Activated T-cell treated with anti-CD3 and anti-CD28 coated beads for 1 hour (primary cell): ENCODE measurements at places on chromosomes 5 and 9.

DNA sequence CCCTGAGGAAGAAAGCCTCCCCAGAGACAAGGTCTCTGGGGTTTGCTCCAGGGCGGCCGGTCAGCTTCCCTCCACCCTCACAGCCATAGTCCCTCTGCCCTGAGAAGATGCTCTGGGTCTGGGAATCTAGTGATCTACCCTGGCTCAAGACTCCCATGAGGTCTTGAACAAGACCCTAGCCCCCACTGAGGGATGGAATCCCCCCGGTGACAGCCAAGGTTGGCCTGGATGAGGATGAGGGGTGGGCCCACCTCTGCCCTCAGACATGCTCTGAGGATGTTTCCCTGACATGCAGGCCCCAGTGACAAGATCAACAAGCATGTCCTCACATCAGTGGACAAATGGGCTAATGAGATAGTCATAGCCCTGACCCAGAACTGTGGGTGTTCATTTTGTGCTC is 138.6 kb downstream of the C5orf15 start:
- DNase-seq: no peak

DNA sequence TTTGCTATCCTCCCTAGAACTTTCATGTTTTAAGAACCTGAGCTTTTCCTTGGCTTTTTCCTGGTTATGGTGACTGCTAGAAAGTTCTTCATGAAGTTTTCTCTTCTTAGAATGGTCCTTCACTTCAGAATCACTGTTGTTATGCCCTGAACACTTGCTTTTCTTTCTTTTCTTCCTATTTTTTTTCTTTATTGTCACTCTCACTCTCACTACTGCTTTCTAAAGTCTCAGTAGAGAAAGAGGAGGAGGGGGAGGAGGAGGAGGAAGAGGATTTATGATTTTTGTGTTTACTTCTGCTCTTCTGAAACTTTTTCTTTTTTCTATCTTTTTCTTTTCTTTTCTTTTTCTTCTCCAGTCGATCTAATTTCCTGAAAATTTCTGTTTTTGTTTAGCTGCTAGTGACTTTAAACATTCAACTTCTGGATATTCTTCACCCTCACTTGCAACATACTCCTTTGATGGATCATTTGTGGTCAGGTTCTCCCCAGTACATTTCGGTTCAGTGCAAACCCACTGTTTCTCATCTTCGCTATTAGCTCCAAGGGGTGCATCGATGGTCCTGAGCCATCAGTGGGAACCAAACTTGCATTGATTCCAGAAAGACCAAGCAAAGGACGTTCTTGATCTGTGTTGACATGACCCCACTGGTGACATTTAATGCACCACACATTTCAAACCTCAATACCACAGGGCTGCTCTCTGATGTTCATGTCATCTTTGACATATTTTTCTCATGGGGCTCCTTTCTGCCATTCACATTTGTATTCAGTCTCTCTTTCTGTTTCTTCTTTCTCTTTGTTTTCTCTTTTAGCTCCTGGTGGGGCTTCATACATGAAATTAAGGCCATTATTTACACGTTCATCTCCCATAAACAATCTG is 81.6 kb upstream of the HAND1 start:
- DNase-seq: no peak

GRCh38 chr5:30968971-30969370 is 224.5 kb upstream of the CDH6 start:
- no peak for DNase-seq

DNA sequence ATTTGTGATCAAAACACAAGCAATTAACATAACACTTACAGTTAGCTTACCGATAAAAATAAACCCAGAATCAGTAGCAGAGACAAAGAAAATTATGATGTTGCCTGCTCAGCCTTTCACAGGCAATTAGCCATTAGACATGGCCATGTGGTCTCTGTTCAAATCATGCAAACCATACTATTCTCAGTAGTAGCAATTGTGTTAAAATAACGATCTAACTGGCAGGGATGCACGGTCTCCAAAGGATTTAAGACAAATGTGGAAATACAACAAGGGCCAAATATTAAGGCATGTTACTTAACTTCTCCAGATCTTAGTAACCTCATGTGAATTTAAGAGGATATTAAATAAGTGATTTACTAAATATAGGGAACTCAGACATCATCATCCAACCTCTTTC is 59.5 kb downstream of the PTBP3 start:
- no peak for DNase-seq

GRCh38 chr5:180690562-180690961 is 41.2 kb upstream of the FLT4 start:
- DNase-seq: no peak

- DNase-seq: no peak
Measured at GRCh38 chr5:172303162-172303561, 19.6 kb upstream of the UBTD2 start.

DNA sequence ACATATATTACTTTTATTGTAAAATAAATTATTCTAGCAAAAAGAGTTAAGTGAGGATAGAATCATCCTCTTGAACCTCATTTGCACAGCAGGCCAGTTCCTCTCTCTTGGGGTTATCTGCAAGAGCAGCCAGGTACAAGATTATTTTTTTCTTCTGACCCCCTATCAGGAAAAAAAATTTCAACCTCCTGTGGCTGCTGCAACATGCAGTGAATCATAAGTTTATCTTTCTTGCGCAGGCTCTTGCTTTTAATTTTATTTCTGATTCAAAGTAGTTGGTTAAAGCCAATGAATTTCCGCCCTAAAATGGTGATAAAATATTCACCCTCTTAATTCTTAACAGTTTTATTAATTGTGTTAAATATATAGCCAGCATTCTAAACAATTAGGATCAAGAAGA is 69.7 kb upstream of the PPP3R2 start:
- no peak for DNase-seq

GRCh38 chr9:123283048-123283408 is 14.6 kb upstream of the STRBP start:
- DNase-seq: no peak

- DNase-seq: no peak
Measured at GRCh38 chr9:100112677-100113336, 13.8 kb downstream of the INVS start.

GRCh38 chr5:56763182-56763581 is 52.2 kb upstream of the MAP3K1 start:
- DNase-seq: no peak

DNA sequence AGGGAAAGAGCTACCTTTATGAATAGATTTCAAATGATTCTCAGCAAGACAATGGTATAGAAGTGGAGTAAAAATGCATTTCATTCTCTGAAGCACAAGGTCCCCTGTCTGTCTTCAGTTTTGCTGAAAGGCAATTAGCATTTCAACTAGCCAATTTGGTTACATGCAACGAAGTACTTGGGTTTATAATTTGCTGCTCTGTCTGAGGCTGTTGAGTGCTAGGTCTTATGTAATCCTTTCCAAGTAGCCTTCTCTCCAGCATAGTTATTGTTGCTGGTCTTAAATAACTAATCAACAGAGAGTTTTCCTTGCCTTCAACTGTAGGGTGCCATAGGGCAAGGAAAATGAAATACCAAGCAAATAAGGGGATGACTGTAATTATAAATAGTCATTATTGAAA is 4.5 kb downstream of the ADGRV1 start:
- DNase-seq: no peak

DNA sequence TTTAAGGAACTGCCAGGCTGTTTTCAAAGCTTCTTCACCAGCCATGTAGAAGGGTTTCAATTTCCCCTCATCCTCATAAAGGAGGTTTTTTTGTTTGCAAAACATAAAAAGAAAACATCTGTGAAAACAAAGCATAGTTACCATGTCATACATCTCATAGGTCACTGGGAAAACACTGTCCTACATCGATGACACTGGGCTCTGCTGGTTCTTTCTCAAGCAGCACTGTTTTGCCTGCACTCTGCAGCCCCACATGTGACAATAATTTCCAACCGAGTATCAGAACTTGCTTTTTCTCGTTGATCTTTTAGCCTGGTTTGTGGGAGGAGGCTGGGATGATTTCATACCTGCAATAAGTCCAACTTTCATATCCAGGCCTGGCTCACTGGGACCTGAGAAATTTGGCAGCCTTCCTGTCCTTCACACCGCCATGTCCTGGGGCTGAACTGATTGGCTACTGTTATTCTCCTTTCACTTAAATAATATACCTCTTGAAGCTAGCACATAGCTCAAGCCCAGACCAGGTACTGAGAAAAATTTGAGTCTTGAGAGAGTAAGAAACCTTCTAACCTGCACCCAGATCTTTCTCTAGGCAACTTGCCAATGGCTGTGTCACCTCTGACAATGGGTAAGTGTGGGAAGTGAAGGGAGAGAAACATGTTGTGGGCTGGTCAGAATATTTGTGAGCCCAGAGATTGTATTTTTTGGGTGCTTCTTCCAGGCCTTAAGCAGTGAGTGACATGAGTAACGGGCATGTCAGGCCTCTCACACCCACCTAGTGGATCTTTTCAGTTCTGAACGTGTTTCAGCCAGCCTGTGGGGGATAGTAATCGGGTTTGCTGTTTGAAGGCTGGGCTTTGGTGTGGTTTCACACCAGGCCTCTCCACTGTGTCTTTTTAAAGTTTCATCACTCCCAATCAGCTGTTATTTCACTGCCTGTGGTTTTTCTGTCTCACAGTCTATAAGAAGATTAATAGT is 502.8 kb downstream of the NTRK2 start:
- no peak for DNase-seq

DNA sequence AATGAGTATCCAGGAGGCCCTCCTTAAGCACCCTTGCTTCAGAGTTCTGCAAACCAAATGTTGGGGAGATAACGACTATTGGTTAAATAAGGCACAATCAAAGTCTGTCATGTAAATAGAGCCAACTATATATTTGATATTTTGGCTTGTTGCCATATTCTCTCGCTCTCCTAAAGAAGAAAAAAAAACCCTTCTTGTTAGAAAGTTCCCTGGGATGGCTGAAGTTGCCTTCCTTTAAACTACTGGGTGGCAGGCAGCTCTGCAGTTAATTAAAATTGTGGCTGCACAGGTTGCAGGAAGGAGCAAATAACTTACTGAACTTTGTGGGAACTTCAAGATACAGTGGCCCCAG is 227.0 kb upstream of the ANKRD55 start:
- no peak for DNase-seq

GRCh38 chr5:180233729-180234128 is 24.7 kb upstream of the RASGEF1C start:
- no peak for DNase-seq

- no peak for DNase-seq
Measured at GRCh38 chr5:149071756-149072155, 8.9 kb upstream of the SH3TC2 start.

GRCh38 chr5:76920491-76920890 is 32.4 kb upstream of the CRHBP start:
- no peak for DNase-seq

GRCh38 chr5:16108418-16108817 is 71.2 kb downstream of the MARCHF11 start:
- no peak for DNase-seq

- no peak for DNase-seq
Measured at GRCh38 chr5:54630738-54631359, 113.3 kb downstream of the SNX18 start.

- no peak for DNase-seq
Measured at GRCh38 chr5:156755421-156756087, 94.5 kb upstream of the PPP1R2B start.

GRCh38 chr5:16568875-16569580 is 47.8 kb downstream of the RETREG1 start:
- no peak for DNase-seq

- no peak for DNase-seq
Measured at GRCh38 chr5:176530393-176530982, 6.7 kb downstream of the RNF44 start.

DNA sequence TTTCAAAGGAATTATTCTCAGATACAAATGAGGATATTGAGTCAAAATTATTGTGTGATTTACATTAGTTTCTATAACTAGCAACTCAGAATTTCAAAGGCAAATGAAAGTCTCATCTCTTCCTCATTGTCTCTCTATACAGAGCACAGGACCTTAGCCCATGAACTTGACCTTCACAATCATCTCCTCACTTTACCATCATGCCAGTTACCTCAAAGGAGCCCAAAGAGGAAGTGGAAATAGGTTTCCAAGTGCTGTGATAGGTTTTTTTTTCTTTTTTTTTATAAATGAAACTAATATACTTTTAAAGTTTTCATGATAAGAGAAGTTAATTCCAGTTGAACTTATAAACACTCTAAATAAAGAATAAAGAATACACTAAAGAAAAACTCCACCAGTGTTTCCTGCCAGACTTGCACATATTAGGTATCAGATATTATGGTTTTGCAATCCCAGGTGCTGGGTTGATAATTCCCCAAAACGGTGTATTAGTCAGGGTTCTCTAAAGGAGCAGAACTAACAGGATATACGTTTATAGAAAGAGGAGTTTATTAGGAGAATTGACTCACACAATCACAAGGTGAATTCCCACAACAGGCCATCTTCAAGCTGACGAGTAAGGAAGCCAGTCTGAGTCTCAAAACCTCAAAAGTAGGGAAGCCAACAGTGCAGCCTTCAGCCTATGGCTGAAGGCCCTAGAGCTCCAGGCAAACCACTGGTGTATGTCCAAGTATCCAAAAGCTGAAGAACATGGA is 50.1 kb upstream of the ADAMTS16 start:
- no peak for DNase-seq

GRCh38 chr9:114247491-114247890 is 75.4 kb upstream of the ORM1 start:
- DNase-seq: no peak

GRCh38 chr9:134544388-134545214 is 97.0 kb upstream of the COL5A1 start:
- no peak for DNase-seq

DNA sequence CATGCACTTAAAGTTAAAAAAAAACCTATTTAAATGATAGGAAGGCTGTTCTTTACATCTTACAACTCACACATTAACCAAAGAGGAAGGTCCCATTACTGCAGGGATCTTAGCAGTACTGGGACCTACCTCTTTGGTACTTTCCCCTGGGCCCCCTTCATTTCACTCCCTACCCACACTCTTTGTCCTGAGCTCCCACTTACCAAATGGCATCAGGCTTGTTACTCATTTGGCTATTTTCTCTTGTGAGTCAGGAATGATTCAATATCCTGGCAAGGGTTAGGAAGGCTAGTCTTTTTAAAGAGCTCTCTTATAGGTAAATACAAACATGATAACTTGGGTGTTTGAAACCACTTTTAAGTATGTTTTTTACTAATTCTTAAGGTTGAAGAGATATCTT is 117.4 kb upstream of the ELL2 start:
- DNase-seq: no peak

- no peak for DNase-seq
Measured at GRCh38 chr5:2805080-2805479, 53.6 kb upstream of the IRX2 start.

DNA sequence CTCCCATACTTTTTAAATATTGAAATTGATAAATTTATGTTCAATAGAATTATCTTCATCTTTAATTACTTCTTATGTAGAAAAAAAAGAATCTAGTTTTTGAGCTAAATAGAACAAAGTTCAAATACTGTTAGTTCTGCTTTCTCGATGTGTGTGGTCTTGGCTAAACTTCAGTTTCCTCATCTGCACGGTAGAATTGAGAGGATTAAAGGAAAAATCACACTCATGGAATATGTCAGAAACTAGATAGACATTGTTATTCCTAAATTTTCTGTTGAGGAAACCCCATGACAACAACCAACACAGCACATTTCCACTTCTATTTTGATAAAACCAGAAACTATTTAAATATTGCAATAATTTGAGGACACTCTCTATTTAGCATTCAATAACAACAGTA is 100.3 kb downstream of the MUSK start:
- no peak for DNase-seq

- no peak for DNase-seq
Measured at GRCh38 chr5:110625376-110625999, 101.0 kb downstream of the TMEM232 start.
